LNCaP clone FGC (cell line): ENCODE measurements at places on chromosomes 7 and 10.

DNA sequence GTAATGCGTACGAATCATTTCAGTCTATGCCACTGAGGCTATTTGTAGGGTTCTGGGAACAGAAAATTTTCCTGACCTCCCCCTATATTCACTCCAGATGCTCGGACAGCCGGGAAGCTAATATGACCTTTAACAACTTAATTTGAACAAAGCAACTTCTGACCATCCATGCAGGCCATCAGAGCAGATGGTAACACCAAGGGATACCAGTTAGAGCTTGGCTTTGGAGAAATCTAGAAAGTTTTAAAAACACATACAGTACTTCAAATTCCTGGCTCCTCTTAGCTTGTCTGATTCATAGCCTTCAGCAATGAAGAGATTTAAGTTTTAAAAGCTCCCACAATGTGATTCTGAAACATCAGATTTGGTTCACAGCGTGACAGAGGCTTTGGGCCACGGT is 257.3 kb downstream of the GPAM start:
- no peak for DNase-seq

DNA sequence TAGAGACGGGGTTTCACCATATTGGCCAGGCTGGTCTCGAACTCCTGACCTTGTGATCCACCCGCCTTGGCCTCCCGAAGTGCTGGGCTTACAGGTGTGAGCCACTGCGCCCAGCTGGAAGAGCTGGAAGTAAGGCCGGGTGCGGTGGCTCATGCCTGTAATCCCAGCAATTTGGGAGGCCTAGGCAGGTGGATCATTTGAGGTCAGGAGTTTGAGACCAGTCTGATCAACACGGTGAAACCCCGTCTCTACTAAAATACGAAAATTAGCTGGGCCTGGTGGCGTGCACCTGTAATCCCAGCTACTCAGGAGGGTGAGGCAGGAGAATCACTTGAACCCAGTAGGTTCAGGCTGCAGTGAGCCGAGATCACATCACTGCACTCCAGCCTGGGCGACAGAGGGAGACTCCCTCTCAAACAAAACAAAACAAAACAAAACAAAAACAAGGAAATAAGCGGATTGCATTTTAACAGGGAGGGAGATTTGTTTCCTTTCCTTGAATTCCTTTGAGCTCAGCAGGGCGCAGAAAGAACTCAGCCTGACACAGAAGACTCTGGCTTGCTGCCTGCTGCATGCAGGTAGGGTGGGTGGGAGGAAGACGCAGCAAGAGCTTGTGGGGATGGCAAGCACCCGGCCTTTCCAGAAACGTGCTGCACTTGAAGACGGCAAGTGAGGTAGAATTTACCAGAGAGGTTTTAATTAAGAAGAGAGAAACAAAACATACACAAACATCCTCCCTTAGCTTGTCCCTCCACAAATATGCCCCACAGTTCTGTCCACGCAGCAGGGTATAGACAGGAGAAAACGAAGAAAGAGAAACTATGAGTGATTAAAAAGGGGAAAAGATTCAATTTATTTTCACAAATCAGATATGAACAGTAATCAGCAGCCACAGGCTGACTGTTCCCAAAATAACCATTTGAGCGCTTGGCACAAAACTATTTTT is 148.0 kb downstream of the RNF216 start:
- DNase-seq, result no peak

DNA sequence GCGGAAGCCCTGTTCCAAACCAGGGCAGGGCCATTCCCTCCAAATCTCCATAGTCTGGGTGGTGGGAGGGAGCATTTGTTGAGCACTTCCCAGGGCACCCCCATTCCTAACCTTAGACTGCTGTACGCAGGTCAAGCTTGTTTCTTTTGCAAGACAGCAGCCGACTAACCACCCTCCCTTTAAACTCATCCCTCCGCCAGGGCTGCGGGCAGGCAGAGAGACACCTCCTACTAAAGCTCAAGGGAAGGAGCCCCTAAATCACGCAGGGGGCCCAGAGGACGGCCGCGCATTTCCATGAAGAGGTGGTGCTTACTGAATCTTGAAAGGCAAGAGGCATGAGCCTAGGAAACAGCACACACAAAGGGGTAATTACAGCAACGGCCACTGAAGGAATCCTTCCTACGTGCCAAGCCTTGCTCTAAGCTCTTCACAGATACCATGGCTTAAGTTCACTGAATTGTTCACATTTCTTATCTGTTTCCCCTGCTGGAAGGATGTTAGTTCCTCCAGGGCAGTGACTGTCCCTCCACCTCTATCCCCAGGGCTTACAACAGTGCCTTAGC is 90.0 kb downstream of the PROSER2 start:
- DNase-seq, result no peak

DNA sequence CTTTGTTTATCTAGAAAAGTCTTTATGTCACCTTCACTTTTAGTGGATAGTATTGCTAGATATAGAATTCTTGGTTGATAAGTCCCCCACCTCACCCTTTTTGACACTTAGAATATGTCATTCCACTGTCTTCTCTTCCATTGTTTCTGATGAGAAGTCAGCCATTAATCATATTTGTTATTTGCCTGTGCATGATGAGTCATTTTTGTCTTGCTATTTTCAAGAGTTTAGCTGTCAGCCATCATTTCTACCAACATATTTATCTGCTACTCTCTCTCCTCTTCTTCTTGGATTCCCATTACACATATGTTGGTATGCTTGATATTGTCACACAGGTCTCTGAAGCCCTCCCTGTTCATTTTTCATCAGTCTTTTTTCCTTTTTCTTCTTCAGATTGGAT is 160.8 kb upstream of the TCF7L2 start:
- no peak for DNase-seq

- DNase-seq, result peak; percentile 7
These were observed 299.4 kb downstream of the SNX13 start for GRCh38 chr7:17640730-17641377.

DNA sequence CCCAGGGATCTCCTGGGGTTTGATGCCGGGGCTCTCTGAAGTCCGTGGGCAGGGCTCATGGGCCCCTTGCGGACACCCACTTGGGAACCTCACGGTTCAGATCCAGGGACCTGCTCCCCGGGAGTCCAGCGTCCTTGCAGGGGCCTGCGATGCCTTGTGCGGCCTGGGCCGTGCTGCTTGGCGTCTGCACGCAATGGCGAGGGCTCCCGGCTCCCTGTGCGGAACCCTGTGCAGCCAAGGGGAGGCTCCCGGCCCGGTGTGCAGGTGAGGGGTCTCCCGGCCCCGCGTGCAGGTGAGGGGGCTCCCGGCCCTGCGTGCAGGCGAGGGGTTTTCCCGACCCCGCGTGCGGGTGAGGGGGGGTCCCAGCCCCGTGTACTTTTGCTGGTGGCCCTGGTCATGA is 146.7 kb downstream of the DNAJB6 start:
- DNase-seq, result no peak

DNA sequence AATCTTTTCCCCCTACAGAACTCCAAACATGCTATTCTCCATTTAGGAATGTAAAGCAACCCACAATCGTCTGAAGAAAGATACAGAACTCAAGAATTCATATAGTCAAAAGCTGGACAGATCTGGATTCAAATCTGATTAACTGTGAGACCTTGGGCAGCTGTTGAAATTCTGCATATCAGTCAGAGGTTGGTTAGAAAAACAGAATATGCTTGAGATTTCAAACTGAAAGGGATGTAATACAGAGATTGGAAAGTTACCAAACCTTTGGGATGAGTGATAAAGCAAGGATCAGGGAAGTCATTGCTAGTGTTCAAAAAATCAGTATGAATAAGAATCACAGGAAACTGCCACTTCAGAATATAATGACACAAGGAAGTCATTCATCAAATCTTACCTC is 406.6 kb downstream of the HTR7 start:
- DNase-seq, result no peak

DNA sequence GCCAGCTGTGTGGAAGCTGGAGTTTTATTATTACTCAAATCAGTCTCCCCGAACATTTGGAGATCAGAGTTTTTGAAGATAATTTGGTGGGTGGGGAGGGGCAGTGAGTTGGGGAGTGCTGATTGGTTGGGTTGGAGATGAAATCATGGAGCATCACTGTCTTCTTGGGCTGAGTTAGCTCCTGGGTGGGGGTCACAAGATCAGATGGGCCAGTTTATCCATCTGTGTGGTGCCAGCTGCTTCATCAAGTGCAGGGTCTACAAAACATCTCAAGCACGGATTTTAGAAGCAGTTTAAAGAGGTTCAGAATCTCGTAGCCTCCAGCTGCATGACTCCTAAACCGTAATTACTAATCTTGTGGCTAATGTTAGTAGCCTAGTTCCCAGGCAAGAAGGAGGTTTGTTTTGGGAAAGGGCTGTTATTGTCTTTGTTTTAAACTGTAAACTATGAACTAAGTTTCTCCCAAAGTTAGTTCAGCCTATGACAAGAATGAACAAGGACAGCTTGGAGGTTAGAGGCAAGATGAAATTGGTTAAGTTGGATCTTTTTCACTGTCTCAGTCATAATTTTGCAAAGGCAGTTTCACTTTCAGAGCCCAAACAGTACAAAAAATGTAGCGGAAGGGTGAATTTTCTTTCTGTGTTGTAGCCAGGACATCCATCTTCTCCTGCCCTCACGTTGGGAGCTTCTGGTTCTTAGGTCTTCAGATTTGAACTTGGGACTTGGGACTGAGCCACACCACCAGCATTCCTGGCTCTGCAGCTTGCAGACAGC is 43.1 kb downstream of the KLF6 start:
- no peak for DNase-seq

DNA sequence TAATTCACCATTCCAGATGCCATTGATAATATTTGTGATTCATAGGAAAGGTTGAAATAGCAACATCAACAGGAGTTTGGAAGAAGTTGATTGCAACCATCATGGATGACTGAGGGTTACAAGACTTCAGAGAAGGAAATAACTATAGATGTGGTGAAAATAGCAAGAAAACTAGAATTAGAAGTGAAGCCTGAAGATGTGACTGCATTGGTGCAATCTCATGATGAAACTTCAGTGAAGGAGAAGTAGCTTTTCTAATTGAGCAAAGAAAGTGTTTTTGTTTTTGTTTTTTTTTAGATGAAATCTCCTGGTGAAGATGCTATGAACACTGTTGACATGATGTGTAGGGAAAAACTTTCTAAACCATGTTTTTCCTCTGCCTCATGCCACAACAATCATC is 18.7 kb upstream of the CD36 start:
- DNase-seq, result no peak

GRCh38 chr10:113854013-113854760 is at the start of the genes DCLRE1A and NHLRC2:
DCLRE1A (minus strand) TSS chr10:113854082; CDS start chr10:113853182, 900 bp downstream.
NHLRC2 (plus strand) TSS chr10:113854661; CDS start chr10:113854873, 212 bp downstream.
- DNase-seq, result peak; percentile 50

- DNase-seq, result no peak
These were observed 41.1 kb upstream of the FAM133B start for GRCh38 chr7:92631067-92631849.

DNA sequence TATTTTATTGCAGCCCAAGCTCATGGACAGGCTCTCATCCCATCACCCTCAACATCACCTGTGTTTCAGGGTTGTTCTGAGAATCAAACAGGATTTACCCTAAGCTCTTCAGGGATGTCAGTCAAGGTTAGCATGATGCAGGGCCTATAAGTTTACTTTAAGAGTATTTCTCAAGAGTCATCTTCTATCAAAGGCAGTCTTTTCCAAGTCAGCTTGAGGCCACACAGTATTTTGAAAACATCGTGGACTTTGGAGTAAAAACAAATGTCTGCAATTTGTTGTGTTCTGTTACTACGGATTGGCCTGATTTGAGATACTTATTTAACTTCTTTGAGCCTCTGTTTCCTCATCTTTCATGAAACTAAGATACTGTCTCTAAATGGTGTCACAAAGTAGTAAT is 42.0 kb upstream of the NRP1 start:
- no peak for DNase-seq

GRCh38 chr10:129046065-129046681 is 420.9 kb upstream of the MGMT start:
- DNase-seq, result no peak

DNA sequence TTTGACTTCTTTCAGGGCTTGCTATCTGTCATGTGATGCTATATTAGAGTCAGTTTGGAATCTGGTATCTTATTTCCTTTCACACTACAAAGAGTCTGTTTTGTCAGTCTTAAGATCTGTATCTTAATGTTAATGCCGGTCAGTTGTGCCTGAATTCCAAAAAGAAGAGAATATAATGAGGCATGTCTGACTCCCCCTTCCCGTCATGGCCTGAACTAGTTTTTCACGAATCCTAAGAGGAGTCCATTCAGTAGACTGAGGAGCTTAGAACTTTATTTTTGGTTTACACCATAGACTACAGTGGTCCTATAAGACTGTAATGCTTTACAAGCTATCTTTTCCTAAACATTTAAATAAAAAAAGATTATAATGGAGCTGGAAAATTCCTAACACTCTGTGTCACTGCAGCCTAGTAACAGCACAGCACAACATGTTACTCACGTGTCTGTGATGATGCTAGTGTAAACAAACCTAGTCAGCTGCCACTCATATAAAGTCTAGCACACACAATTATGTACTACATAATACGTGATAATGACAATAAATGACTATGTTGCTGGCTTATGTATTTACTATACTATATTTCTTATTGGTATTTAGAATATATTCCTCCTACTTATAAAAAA is 50.6 kb downstream of the VPS41 start:
- peak; percentile 70 for DNase-seq
